NCI-H187 treated with DMSO at 0.1 percent for 48 hours (cell line): ENCODE measurements at places on chromosomes 3 and 15.

DNA sequence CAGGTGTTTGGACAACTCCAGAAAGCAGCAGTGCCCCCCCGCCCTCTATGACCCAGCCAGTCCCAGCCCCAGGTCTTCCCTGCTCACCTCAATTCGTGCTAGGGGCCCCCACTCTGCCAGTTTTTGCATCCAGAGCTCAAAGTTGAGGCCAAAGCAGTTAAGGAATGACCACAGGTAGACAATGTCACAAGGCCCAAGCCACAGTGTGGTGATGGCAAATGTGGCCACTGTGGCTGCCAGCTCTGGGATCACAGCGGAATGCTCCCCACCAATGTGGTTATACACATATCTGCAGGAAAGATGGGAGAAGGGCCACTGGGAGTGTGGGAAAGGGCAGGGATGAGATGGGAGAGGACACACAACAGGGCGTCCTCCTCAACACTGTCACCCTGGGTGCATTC lies 8.2 kb downstream of the KLHL40 start:
- no peak for DNase-seq

DNA sequence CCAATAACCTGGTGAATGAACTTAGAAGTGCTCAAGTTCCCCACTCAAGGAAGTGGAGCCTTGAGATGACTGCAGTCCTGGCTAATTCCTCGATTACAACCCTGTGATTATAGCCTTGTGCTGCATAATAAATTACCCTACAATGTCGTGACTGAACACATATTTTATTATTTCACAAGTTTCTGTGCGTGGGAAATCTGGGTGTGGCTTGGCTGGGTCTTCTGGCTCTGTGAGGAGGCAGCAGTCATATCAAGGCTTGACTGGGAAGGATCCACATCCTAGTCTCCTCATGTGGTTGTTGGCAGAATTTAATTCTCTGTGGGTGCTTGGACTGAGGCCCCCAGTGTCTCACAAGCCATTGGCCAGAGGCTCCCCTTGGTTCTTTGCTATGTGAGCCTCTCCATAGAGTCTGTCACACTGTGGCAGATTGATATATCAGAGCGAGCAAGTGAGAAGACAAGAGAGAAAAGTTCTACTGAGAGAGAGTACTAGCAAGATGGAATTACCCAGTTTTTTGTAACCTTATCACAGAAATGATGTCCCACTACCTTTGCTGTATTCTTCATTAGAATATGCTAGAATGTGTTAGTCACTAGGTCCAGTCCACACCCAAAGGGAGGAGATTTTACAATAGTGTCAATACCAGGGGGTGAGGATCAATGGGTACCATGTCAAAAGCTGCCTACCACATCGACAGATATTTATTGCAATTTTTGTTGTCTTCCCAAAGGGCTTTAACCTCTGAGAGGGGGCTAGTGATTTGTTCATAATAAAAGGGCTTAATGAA lies 102.8 kb upstream of the TBC1D5 start:
- no peak for DNase-seq

DNA sequence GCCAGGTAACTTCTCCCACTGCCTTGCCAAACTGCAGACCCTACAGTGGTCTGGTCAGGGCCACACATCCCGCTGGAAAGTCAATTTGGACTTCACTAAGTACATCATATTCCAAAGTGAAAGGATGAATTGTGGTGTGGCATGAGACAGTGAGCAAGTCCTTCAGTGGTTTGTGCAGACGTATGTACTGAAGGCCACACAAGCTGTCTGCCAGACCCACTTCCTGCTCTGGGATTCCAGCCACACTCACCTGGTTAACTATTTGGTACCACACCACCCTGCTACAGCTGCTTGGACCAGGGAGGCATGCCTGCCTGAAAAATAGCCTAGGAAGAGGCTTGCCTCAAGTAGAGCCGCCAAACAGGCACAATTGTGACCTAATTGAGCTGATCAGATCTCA lies 94.1 kb upstream of the STRIT1 start:
- DNase-seq = no peak

DNA sequence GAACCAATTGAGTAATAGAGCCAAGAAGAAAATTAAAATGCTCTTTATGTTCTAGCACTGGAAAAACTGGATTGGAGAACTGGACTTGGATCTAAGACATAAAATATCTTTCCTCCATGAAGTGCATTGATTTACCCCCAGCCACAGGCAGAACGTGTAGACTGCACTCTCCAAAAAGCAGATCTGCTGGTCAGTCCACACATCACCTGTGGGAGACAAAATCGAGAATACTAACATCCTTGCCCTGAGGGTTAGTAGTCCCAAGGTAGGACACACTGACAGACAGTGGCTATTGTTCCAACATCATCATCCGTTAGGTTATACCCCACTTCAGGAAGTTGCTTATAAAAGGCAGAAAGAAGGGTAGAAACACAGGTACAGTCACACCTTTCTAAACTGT lies 257.1 kb upstream of the STT3B start:
- DNase-seq = no peak

DNA sequence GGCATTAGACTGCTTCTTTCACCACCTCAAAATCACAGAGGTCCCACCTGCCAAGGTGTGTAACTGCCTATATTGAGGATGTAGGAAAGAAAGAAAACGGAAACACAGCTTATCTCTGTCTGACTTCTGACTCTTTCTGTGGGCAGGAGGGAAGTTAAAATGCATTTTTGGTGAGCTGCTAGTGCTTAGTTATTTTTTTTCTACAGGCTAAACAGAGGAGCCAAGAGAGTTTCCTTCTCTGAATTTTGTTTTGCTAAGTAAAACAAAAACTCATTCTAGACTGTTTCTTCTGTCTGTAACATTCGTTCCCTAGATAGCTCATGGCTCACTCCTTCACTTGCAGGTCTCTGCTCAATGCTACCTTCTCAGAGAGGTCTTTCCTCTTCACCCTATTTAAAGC lies 18.8 kb upstream of the AMOTL2 start:
- DNase-seq = no peak
